HCT116 (cell line): ENCODE measurements at places on chromosomes 3 and 15.

GRCh38 chr15:29819979-29820378 is 2.3 kb downstream of the TJP1 start:
- DNase-seq: no peak

DNA sequence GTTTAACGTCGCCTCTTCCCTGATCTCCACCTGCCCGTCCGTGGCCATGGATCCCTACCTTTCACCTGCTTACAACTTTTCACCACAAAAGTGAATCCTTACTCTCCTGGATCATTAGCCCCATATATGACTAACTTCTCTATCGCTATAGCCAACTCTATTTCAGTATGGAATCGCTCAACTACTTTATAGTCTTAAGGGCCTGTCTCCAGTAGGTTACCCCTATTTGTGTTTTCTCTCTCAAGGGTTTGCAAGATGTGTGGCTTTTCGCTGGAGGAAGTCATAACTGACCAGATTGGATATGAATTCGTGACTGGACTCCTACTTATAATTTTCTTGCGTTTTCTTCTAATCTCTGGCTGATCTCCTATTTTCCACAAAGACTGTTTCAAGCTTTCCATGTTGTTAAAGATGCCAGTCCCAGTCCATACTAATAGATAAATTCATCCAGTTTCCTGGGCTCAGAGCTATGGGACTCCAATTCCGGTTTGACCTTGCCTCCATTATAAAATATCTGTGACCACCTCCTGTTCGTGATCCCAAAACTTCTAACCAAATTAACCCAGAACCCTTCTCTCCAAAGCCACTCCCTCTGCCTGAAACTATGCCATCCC is 1.3 kb upstream of the STAG1 start:
- no peak for DNase-seq

DNA sequence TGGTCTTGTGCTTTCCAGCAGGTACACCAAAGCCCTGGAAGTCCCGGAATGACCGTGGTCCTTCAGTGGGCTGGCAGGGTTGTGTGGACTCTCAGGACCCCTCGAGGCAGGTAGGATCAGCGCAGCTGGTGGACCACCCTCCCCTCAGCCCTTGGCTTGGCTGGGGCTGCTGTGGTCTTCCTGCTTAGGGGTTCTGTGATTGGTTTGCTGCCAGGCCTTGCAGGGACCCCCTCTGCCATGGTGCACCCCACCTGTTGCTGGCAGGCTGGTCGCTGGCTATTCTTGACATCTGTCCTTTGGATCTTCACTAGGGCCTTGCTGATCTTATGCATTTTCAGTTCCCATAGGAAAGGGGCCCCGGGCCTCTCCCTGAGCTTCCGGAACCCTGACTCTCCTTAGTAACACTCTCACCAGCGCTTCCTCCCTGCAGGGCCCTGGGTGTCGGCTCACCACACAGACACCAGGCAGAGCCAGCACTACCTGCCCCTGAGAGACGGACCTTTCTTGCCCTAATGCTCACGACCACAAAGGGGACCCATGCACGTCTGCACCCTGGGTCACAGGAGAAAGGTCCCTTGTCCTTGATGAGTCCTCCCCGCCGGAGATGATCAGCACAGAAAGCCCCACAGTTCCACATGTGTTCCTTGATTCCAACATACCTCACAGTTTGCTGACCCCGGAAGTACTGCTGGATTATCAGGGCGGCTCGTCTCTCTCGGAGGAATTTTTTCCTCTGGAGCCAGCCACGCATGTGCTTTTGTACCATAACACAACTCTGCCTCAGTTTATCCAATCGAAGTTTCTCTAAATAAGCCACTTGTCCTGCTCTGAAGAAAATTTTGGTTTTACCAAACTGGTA is 51.7 kb downstream of the MYO5C start:
- DNase-seq: no peak

DNA sequence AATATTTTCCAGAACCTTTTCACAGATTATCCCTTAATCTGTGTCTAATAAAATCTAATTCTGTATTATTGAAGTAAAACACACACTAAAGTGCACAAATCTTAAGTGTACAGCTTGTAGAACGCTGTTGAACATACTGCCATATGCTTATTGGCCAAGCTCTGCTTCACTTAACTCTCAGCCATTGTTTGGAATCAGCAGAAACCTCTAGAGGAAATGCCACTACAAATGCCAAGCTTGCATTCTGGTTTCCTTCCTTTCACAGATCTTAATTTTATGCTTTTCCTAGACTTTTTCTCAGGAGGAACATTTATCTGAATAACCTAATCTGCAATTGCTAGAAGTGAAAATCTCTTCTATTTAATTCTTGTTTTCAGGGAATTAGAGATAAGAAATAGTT is 10.1 kb downstream of the MNS1 start:
- no peak for DNase-seq

DNA sequence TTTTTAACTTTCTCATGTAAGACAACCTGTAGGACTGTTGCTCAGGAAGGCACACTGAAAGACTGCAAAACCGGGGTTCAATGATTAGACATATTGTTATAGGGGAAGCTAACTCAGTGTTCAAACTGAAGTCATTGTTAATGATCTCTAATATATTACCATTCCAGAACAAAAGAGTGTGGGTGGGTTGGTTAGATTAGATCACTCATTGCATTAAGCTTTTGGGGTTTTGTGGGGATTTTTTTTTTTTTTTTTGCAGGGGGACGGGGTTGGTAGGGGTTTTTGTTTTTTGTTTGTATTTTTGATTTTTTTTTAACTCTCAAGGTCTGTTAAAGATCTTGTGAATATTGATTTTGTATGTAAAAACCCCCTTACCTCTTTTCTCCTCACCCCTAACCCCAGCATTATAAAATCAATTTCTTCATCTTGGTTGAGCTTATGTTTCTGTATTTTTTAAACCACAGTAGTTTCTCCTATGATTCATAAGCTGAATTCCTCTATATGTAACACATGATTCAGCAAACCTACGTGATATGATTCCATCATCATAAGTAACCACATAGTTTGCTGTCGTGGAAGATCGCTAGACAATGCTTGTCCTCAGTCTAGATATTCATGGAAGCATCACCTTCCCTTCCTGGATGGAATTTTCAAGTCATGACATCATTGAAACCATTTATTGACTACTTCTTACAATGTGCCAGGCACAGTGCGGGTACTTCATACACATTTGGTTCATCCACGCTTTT is 544.1 kb upstream of the MDFIC2 start:
- no peak for DNase-seq

DNA sequence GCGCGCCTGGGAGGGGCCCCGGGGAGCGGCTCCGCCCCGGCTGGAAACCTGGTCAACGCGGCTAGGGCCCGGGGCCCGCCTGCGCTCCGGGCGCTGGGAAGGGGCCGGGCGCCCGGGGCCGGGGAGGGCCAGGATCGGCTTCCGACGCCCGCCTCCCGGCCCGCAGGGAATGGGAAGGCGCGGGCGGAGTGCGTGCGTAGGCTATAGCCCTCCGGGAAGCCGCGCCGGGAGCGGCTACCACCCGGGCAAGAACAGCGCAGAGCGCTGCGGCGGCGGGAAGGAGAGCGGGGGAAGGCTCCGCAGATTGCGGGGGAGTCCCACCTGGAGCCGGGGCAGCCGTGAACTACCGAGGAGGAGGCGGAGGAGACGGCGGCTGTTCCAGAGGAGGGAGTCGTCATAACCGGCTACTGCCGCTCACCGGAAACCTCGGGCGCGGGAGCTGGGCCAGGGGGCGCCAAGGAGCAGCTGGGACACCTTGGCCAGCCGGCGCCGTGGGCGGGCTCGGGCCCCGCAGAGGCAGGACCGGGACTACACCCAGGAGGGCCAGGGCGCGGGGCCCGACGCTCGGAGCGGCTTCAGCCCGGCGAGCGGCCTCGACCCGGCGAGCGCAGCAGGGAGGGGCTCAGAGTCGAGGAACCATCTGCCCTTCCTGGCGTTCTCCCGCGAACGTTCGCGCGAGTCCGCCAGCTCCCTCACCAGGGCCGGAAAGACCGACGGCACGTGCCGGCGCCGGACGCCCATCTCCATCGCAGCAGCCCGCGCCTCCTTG is at the start of gene EOGT:
TSS of gene EOGT (minus strand) at position 432 of the 769 bp plus-strand sequence. CDS start 3,838 bp downstream, outside the sequence.
- peak; percentile 61 for DNase-seq

GRCh38 chr3:32102289-32102688 is 4.1 kb upstream of the GPD1L start:
- no peak for DNase-seq

- no peak for DNase-seq
Measured at GRCh38 chr15:73540161-73540560, 93.0 kb downstream of the NPTN start.

DNA sequence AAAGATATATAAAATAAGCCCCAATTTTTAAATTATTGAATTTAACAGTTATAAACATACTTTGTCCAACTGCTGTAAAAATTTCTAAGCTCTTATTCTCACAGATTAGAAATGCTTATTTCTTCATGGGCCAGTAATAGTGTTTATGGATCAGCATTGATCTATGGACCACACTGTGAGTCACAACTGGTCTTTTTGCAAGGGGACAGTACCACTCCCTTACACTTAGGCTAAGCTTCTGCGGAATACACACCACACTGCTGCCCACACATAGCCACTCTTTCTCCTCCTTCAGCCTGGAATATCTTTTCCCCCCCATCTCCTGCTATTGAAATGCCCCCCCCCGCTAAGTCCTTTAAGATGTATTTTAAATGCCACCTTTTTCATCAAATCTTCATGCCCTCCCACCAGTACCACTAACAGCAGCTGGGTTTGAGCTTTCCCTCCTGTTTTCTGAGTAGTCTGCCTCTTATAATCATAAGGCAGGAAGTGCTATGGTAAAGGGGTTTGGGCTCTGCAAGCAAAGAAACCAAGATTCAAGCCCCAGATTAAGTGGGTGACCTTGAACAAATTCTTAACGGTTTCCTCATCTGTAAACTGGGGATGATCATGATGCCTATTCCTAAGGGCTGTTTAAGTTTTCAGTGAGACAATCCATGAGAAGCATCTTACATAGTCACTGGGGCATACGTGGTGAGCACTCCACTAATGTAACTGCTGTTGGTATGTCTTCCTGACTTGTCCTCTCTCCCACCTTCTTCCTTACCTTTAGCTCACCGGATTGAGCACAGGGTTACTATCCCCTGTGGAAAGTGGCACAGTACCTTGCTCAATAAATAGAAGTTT is 69.2 kb downstream of the DCUN1D1 start:
- DNase-seq: no peak

- no peak for DNase-seq
Measured at GRCh38 chr3:111823341-111823855, 35.7 kb upstream of the PHLDB2 start.

DNA sequence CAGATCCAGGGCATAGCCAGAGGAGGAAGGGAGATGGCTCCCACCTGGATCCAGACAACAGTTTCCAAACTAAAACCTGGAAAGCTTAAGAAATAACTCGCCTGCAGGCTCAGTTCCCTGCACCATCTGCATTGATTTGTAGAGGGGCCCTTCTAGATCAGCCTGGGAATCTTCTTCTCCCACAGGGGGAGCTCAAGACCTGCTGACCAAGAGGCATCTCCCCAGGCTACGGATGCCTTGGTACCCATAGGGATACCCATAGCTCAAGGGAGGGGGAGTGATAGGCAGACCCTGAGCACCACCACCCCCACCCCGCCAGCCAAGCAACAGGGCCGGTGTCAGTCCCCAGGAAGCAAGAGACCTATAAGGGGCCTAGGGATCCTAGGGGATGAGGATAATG is 28.0 kb upstream of the DCLK3 start:
- DNase-seq: peak; percentile 24

GRCh38 chr3:17013050-17013449 is 128.3 kb downstream of the PLCL2 start:
- DNase-seq: no peak

DNA sequence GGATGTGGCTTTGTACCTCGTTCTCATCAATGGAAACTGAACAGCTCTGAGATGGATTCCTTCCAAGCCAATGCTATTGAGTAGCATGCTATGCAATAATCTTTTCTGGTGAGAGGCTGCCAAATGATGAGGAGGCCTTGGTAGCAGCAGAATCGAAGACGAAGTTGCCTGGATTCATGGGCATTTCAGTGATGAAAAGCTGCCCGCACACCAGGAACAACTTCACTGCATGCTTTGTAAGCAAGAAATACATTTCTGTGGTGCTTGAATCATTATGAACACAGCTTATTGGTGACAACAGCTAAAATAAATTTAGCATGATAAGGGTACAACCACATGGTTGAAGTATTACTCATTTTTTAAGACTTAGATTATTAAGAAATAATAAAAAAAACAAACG is 246.8 kb upstream of the ROBO1 start:
- no peak for DNase-seq

- DNase-seq: no peak
Measured at GRCh38 chr15:93135997-93136397, 47.0 kb upstream of the RGMA start.

GRCh38 chr3:16253601-16254000 is 11.1 kb downstream of the DPH3 start:
- no peak for DNase-seq

GRCh38 chr3:30586806-30587486 is 19.5 kb upstream of the TGFBR2 start:
- no peak for DNase-seq

DNA sequence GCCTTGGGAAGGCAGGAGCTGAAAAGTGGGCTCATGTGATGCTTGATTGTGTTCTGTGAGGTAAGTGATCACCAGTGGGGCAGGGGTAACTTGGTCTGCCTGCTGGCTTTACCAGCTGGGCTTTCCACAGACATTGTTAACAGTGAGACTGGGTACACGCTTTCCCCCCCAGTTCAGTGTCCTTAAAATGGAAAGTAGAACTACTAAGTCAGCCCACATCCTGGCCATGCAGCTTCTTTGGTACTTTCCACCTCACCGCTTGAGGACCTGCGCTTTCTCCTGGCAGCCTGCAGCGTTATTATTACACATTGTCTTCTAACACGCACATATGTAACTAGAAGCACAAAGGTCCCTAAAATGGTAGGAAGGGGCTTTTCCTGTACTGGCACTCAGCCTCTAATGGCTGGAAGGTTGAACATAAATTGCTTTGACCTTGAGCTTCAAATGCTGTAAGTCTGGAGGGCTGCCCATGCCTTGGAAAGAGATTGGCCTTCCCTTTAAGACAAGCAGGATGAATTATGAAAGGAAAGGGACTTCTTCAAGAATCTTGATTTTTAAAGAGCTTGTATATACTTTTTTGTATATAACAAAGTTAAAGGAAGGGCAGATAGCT is 216.1 kb upstream of the ROPN1 start:
- DNase-seq: no peak

GRCh38 chr3:196991581-196992460 is 23.2 kb upstream of the PIGZ start:
- DNase-seq: no peak
